CD4-positive, alpha-beta T cell treated with Interleukin-4 for 4 hours (primary cell): ENCODE measurements at places on chromosomes 1 and 21.
A peak's percentile ranks its signal among the peaks of the same experiment; 100 is the strongest.

DNA sequence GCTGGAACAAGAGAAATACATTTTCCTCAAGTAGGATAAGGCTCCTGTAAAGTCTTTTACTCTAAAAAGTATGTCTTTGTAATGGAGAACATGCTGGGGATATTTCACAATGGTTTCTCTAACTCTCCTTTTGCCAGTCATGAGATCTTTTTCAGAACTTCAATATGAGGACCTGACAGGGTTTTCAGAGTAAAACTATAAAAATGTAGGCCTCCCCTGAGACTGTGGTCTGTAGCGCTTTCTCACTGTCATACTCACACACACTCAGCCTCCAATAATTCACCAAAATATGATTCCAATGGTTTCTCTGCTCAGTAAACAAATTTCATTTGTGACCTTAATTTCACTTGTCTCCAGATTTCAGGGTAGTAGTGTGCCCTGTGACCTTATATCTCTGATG is 440.1 kb upstream of the PTBP2 start:
- DNase-seq = no peak

- DNase-seq = no peak
Measured at GRCh38 chr1:154775621-154776605, 94.2 kb downstream of the KCNN3 start.

DNA sequence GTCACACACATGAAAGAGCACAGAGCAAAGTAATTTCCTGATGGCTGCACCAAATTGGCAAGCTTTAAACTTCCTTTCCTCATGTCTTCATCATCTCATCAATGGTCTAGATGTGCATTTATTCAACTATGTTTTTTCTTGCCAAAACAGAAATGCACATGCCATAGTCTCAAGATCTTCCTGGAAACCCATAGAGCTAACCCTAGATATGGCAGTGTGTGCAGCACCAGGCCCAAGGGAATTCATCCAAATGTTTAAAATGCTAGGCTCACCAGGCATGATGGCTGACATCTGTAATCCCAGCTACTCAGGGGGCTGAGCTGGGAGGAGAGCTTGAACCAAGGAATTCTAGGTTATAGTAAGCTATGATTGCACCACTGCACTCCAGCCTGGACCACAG is 31.2 kb upstream of the PALMD start:
- DNase-seq = no peak

DNA sequence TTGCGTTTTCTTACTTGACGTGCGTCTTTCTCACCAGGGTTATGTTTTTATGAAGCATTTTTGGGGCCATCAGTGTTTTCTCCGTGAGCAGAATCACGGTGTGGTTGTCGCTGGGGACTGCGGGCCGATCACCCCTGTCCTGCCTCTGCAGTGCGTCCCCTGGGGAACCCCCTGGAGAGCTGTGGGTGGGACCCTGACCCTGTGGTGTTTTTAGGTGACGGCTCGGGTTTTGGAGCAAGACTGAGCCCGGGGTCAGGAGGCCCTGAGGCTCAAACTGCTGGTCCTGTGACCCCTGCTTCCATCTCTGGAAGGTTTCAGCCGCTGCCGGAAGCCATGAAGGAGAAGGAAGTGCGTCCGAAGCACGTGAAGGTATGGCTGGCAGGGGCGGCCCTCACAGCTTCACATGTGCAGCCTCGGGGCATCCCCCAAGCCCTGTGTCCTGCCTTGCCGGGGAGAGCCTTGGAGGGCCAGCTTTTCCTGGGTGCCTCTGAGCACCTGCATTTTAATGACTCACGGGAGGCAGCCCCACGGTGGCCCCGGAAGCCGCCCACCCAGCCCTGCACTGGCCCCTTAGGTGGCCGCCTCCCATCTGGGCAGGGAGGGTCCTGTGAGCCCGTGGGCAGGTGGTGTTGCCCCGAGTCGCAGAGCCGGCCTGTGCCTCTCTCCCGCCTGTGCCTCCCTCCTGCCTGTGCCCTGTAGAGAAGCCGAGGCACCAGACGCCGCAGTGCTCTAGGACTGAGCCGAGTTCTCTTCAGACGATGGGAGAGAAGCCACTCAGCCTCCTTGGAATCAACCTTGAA is 36.7 kb upstream of the DIP2A start:
- no peak for DNase-seq

- DNase-seq = no peak
Measured at GRCh38 chr21:40556442-40556968, 290.5 kb downstream of the DSCAM start.

- no peak for DNase-seq
Measured at GRCh38 chr1:14522077-14522925, 76.2 kb upstream of the KAZN start.

GRCh38 chr21:45836694-45837670 is 144.6 kb upstream of the COL6A1 start:
- DNase-seq = no peak

- no peak for DNase-seq
Measured at GRCh38 chr1:228350831-228351781, 55.5 kb downstream of the TRIM11 start.

- DNase-seq = no peak
Measured at GRCh38 chr1:26784023-26784871, 3.5 kb upstream of the PIGV start.

DNA sequence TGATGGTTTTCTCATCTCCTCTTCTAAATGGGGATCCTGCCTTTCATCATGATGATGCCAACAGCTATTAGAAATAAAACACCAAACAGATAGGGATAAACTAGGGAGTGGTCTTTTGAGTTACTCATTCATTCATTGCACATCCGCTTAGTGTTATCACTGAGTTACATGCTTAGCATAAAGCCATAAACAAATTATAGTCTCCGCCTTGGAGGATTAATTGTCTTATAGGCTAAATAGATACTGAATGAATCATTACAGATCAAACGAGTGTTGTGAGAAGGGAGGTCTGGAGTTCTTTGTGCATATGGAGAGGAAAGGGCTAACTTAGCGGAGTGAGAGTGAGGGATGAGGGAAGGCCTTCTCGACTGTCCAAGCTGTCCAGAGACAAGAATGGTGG is 19.8 kb upstream of the GUCA2B start:
- DNase-seq = no peak

GRCh38 chr1:211135342-211135950 is 1.5 kb upstream of the KCNH1 start:
- peak; percentile 24 for DNase-seq

DNA sequence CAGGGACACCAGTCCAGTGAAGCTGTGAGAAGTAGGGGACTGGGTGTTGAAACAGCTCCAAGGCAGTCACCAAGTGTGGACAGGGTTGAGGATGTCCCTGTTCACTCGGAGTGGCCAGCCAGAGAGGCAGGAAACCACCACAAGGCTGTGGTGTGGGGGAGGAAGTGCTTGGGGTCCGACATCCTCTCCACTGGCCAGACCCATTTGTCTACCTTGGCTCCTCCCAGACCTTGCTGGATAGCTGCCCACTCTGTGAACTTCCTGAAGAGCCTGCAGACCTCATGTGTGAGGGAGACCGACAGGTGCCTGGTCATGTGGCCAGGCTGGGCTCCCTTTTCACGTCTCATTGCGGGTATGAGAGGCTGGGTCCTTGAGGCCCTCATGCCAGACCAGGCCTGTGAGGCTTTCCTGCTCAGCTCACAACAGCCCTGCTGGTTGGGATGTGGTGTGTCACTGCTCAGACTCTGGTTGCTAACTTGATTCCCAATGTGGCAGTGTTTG is 21.8 kb downstream of the CYP4B1 start:
- no peak for DNase-seq

- no peak for DNase-seq
Measured at GRCh38 chr1:1165900-1166421, 7.7 kb upstream of the TTLL10 start.

DNA sequence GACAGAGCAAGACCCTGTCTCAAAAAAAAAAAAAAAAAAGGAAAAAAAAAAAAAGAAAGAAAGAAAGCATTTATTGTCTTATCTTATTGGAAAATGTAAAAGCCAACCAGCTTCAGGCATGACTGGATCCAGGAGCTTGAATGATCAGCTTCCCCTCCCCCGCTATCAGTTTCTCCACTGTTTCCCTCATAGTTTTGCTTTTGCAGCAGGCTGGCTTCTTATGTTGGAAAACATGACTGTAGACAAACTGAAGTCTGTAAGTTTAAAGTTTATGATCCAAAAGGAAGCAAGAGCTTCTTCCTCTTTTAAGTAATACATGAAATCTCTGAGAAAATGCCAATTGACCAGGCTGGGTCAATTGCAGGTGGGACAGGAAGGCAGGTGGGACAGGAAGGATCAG is 52.2 kb downstream of the FHAD1 start:
- no peak for DNase-seq

DNA sequence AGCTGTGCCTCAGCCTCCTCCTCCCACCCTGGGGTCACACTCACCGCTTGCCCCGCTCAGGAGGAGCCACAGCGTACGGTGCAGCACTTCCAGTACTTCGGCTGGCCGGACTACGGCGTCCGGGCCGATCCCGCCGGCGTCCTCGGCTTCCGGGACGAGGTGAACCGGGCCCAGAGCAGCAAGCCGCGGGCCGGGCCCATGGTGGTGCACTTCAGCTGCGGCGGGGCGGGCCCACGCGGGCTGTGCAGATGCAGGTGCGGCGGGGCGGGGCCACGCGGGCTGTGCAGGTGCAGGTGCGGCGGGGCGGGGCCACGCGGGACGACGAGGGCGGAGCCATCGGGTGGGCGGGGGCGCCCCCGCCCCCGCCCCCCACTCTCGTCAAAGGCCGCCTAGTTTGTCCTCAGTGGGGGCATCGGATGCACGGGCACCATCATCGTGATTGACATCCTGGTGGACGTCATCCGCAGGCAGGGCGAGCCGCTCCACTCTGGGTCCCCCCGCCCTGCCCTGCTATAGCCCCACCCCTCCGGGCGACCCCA is 5.5 kb downstream of the RNF223 start:
- DNase-seq = peak; percentile 34

DNA sequence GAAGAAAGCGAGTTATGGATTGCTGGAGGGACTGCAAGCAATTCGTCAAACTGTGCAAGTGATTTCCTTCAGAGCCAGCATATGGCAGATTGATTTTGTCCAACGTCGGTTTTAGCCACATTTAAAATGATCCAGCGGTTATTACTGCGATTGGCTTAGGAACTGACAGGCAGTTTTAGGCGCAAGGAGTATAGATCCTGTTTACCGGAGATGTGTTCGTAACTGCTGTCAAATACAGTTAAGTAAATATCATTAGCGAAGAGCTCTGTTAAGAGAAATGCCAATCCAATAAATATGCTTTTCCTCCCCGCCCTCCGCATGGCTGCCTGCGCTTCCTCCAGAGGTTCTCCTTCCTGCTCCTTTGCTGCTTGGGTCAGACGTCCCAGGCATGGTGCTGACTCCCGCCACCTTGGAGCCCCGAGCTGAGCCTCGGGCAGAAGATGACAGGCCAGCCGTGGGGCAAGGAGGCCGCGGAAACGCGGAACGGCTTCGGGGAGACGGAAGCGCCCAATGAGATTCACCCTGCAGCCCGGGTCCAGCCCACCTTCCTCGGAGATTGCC is 9.4 kb upstream of the BARHL2 start:
- no peak for DNase-seq

GRCh38 chr1:109256971-109257681 is 7.8 kb downstream of the CELSR2 start:
- DNase-seq = no peak

GRCh38 chr1:101697072-101697471 is 299.7 kb downstream of the OLFM3 start:
- DNase-seq = no peak

- no peak for DNase-seq
Measured at GRCh38 chr1:205477759-205478247, 22.0 kb upstream of the BLACAT1 start.

GRCh38 chr1:22584001-22584562 is 20.8 kb downstream of the EPHA8 start:
- no peak for DNase-seq

DNA sequence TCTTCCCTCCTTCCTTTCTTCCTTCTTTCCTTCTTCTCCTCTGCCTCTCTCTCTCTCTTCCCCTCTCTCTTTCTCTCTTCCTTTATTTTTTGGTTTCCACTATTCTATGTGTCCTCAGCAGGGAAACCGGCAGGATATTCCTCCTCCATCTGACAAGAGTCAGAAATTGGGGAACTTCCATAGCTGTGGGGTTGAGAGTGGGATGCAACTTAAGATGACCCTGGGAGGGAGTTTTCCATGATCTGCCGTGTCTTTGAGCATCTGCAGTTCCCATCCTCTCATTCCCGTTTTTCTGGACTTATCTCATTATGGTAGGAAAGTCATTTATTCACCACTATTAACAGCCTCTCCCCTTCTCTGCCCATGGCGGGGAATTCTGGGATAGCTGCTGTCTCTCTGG is 98.6 kb downstream of the NMNAT2 start:
- DNase-seq = no peak

DNA sequence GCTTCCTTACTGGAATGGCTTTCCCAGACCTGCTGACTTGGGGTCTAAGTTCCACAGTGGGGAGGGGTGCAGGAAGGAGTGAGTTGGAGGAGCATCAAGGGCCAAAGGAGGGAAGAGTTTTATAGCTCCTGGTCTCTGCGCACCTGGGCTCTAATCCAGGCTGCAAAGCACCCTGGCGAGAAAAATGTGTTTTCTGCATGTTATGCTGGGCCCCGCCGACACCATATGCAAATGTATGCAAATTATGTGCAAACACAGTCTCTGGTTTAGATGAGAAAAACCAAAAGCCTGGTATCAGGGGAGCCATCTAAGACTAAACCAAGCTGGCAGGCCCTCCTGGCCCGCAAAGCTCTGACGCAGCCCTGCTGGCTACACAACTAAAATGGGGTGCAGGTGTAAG is 95.0 kb downstream of the VWA5B1 start:
- no peak for DNase-seq

- DNase-seq = no peak
Measured at GRCh38 chr1:64536836-64537490, 67.0 kb downstream of the CACHD1 start.

DNA sequence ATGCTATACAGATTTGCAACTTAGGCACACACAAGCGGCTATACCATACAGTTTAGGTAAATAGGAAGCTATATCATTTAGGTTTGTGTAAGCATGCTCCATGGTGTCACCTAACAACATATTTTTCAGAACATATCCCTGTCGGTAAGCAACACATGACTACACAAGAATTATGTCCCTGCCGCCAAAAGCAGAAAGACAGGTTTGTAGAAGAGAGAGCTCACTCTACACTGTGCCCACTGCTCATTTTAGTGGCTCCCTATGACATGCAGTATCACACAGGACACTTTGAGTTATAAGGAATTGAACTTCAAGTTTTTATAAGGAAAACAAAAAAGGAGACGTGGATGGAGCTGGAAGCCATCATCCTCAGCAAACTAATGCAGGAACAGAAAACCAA is 132.5 kb upstream of the KAZN start:
- no peak for DNase-seq

DNA sequence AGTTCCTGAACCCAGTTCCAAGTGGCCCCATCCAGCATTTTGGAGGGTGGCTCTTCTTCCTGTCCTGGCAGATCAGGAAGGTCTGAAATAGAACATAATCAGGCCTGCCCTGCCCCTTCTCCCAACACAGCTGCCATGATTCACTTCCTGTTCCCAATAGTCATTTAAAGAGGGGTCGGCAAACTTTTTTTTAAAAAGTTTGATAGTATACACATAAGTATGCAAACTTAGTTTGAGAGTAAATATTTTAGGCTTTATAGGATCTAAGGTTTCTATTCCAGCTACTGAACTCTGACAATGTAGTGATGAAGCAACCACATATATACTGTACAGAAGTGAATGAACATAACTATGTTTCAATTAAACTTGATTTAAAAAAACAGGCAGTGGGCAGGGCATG is 66.4 kb downstream of the LUZP1 start:
- DNase-seq = no peak

GRCh38 chr1:224923726-224924125 is 5.7 kb upstream of the DNAH14 start:
- DNase-seq = no peak
